Brain (organoid and tissue), 16 donors: ENCODE measurements at places on chromosomes 11 and 22.

GRCh38 chr11:94276943-94277342, 27.4 kb upstream of the IZUMO1R start:
- DNase-seq = no peak

DNA sequence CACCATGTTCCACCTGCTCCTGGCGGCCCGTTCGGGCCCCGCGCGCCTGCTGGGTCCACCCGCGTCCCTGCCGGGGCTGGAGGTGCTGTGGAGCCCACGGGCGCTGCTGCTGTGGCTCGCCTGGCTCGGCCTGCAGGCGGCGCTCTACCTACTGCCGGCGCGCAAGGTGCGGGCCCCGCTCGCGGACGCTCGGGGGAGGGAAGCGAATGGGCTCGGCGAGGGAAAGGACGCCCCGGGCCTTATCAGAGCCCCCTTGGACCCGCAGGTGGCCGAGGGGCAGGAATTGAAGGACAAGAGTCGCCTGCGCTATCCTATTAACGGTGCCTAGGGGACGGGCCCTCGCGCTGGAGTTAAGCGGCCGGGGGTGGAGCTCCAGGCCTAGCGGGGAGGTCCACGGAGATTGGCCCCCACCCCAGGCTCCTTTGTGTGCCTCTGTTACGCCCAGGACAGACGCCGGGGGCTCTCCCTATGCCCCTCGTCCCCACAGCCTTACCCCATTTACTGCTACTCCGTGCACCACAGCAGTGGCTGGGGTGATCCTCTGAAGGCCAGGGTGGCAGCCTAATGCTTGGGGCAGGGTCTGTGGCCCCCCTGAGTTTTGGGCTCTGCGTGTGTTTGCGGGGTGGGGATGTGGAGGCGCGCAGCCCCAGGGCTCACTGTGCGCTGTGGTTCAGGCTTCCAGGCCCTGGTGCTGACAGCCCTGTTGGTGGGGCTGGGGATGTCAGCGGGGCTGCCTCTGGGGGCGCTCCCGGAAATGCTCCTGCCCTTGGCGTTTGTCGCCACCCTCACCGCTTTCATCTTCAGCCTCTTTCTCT, 1.1 kb downstream of the TM7SF2 start:
- DNase-seq = peak; percentile 79

- no peak for DNase-seq
These were observed 8.2 kb downstream of the AP1B1 start for GRCh38 chr22:29380032-29380781.

DNA sequence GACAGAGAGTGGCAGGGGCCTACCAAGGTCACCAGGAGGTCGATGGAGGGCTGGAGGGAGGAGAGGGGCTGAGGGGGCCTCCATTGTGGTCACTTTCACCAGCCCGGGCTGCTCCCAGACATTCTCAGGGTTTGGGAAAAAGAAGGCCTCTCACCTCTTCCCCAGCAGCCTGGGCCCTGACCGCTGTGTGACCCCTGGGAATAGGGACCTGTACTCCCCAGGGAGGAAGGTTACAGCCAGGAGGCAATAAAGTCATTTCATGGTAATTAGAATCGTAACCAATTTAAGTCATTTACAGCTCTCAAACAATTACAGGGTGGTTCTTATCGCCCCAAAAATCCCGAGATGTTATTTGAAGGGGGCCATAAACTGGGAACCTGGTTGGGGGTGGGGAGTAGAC, 37.8 kb downstream of the ISX start:
- no peak for DNase-seq

GRCh38 chr11:27183672-27184457, 143.2 kb downstream of the BBOX1 start:
- DNase-seq = peak; percentile 73

- no peak for DNase-seq
These were observed 24.1 kb upstream of the APLNR start for GRCh38 chr11:57260937-57261783.

DNA sequence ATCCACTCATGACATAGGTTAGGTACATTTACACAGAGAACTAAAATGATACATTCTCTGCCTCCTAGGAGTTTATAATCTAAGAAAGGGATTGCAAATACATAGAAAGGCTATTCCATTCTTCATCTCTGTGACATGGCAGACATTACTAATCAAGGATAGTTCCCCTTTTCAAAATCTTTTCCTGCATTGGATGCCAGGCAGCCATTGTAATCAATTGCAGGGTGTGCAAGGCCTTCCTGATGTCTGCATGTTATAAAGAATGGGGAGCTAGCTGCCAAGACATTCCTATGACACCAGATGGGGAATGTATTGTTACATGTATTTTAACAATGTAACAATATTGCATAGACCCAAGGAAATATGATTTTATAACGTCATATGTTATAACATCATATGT, 82.0 kb downstream of the KIRREL3 start:
- DNase-seq = no peak

GRCh38 chr11:17015627-17016126, 1.5 kb upstream of the PLEKHA7 start:
- DNase-seq = peak; percentile 37

DNA sequence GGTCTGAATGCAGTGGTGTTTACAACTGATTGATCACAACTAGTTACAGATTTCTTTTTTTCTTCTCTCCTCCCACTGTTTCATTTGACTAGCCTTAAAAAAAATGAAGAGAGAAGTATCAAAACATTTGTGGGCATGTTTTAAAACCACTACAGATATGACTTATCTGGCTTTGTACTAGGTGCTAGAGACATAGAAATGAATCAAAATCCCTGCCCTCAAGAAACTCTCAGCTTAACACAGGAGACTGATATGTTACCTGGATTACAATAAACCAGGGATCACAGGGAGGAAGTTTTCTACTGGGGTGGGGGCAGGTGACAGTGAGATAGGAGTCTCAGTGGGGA, 25.2 kb upstream of the CTR9 start:
- DNase-seq = no peak

DNA sequence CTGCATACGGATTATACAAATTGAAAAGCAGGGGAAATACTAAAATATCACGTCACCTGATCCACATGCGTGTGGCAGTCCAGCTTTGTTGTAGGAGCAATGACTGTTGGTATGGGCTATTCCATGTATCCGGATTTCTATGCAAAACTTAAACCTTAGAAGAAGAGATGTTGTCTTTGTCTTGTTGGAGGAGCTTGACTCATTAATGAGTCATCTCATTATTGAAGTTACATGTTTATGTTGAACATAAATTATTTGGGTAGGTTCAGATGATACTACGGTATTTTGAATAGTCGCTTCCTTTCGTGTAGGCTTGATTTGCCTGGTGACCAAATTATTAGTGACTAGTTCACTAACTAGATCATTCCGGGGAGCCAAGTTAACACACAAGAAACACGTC, 806 bp upstream of the SAAL1 start:
- DNase-seq = no peak

GRCh38 chr22:27876684-27877083, 42.4 kb downstream of the PITPNB start:
- peak; percentile 80 for DNase-seq

- peak; percentile 83 for DNase-seq
These were observed 7.5 kb downstream of the HSPA8 start for GRCh38 chr11:123054301-123055065.

DNA sequence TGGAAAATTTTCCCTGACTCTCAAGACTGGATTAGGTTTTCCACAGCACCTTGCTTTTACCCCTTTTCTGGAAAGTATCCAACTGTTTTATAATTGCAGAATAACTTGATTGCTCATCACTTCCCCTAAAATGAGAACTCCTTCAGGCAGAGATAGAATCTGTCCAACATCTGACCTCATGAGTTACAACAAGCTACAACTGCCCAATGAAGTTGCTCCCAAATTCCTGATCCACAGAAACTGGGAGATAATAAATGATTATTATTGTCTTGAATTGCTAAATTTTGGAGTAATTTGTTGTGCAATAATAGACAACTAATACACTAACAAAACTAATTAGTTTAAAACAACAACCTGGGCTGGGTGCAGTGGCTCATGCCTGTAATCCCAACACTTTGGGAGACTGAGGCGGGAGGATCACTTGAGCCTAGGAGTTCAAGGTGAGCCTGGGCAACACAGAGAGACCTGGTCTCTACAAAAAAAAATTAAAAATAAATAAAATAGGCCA, 10.0 kb upstream of the CCDC83 start:
- DNase-seq = no peak

DNA sequence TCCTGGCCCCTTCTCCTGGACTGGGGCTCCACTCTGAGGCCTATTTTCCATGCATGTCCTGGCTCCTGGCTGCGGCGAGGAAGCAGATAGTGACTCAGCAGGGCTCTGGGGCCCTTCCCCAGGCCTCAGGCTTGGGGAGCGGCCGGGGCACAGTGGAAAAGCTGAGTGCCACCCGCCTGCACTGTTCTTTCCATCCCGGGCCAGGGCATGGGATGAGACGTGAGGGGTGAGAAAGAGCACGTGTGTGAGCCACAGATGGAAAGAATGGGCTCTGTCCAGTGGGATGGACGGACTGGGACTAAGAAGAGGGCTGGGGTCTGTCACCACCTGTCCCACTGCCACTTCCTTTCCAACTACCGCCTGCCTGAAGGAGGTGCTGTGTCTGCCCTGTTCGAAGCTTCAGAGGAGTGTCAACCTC, 12.8 kb downstream of the SLC37A2 start:
- no peak for DNase-seq

DNA sequence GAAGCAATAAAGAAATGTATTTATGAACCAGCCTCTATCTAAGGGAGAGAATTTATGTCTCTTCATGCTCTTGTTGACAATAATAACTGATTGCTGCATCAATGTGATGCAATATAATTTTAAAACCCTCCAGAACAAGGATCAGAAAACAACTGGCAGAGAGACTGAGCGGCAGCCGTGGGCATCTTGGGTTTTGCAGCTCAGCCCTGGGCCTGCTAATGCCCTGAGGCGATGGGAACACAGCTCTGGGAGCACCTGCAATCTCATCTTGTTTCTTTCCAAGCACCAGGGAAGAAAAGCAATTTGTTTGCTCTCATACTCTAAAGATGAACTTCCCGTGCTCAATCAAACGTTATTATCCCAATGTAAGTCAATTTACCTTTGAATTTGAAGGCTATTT, 245.7 kb downstream of the ST3GAL4 start:
- DNase-seq = no peak

- DNase-seq = no peak
These were observed 52.9 kb upstream of the RTL6 start for GRCh38 chr22:44550711-44551491.
